NCI-H446 (cell line): ENCODE measurements at places on chromosomes 6 and 20.

DNA sequence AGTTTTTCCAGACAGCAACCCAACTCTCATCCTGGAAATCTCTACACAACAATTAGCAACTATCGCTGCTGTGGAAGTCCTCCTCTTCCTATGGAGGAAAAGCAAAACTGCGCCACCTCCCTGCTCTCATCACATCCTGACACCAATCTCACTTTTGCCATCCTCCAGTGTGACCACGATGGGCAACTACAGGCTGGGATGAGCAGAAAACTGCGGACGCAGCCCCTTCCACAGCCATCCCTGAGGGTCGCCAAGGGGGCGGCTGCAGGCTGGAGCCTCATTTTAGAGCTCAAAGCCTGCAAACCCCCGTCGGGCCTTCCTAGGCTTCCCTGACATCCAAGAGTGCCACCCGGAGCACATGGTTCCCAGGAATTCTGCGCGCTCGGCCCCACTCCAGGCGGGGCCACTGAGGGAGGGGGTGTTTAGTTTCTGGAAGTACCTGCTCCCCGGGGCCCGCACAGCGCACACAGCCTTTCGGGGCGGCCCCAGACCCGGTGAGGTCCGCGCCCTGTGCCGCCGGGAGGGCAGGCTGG is 1.2 kb downstream of the TCFL5 start:
- no peak for DNase-seq

DNA sequence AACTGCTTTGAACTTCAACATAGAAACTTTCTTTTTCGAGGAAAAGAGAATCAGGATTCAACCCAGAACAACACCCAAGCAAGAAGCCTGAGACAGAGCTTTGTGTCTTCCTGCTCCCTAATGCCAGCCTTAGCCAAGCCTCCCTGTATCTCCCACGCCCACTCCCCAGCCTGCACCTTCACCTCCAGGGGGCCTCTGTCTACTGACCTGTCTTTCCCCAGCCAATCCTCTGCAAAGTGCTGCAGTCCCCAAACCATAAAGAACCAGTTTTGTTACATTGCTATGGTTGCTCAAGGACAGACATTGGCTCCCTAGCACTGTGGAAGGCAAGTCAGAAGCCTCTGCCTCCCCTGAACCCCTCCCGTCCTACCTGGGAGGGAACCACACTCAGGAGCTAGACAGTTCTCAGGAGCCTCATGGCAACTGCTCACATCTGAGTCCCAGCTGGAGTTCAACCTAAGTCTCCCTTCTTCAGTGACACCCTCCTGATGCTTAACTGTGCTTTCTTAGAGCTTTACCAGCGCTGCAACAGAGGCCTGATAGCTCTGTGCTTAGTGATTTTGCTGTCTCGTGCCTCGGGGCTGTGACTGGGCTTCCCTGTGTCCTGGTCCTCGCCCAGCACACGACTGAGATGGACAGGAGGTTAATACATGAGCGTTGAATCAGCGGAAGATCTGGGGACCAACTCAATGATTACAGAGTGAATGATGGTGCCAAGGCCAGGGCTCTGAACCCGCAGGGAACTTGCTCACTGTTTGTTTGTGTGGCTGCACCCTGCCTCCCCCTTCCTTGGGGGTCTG is 101.5 kb upstream of the DUSP22 start:
- DNase-seq, result no peak

GRCh38 chr6:154605882-154606370 is 95.4 kb upstream of the CNKSR3 start:
- no peak for DNase-seq

GRCh38 chr6:82085701-82086100 is 161.8 kb downstream of the IBTK start:
- no peak for DNase-seq

- DNase-seq, result no peak
Measured at GRCh38 chr6:1347161-1347560, 35.3 kb downstream of the FOXQ1 start.

DNA sequence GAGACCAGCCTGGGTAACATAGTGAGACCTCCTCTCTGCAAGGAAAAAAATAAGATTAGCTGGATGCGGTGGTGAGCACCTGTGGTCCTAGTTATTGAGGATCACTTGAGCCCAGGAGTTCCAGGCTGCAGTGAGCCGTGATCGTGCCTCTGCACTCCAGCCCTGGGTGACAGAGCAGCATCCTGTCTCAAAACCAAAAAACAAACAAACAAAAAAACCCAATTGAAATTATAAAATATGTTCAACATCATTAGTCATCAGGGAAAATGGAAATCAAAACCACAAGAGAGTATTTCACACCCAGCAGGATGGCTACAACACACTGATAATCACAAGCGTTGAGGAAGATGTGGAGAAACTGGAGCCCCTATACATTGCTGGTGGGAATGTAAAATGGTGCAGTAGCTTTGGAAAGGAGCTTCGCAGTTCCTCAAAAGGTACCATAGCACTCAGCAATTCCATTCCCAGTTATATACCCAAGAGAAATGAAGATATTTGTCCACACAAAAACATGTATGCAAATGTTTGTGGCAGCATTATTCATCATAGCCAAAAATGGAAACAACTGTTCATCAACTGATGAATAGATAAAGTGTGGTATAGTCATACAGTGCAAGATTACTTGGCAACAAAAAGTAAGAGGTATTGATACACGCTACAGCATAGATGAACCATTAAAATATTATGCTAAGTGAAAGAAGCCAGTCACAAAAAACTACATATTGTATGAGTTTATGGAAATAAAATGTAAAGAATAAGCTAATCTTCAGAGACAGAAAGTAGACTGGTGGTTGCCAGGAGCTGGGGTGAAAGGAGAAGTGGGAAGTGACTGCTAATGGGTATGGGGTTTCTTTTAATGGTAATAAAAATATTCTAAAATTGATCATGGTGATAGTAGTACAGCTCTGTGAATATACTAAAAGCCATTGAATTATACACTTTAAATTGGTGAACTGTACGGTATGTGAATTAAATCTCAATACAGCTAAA is 38.7 kb upstream of the RIPOR2 start:
- DNase-seq, result no peak

GRCh38 chr6:96909811-96910210 is 12.1 kb upstream of the NDUFAF4 start:
- no peak for DNase-seq

DNA sequence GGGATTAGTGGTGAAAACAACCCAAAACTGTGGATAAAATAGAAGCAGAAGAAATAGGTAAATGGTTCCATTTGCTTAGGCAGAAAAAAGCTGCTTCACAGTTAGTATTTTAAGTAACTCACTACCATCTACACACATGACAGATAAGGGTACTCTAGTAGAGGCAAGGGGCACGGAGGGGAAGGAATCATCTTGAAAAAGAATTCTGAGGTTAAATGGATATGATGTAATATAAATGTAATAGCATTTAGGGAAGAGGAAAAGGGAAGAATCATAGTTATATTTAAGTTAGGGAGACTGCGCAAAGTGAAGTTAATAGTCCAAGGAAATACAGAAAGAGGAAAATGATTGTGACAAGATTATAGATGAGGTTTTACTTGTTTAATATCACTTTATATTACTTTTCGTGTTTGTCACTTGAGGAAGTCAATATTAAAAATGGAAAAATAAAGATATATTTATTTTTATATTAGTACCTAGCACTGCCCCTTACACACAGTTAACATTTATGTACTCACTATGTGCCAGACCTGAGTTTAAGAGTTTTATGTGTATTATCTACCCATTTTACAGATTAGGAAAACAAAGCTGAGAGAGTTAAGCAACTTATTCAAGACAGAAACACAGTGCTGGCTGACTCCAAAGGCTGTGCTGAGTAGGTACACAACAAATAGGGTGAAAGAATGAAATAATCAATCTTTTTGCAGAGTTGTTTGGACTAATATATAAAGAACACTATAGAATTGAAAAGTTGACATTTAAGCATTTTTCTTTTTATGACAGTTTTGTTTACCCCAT is 128.1 kb downstream of the REV3L start:
- DNase-seq, result no peak

DNA sequence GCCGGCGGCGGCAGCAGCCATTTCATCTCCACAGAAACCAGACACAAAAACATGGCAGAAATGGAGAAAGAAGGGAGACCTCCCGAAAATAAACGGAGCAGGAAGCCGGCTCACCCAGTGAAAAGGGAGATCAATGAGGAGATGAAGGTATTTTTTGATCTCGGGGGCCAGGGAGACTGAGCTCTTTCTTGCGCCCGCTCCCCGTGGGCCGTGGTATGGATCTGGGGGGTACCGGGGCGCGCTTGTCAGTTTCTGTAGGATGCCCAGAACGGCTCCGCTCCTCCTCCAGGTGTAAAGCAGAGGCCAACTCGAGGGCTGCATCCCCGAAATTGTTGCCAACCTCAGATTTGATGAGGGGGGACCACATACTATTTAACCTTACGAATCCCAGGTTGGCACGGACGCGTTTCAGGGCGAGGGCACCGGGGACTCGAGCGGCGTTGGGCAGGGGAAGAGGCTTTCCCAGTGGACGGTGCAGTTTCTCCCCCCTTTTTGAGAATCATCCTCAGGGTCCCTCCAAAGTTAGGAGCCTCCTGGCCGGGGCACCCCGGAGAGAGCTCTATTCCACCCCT is 735 bp downstream of the SOBP start:
- DNase-seq, result no peak

DNA sequence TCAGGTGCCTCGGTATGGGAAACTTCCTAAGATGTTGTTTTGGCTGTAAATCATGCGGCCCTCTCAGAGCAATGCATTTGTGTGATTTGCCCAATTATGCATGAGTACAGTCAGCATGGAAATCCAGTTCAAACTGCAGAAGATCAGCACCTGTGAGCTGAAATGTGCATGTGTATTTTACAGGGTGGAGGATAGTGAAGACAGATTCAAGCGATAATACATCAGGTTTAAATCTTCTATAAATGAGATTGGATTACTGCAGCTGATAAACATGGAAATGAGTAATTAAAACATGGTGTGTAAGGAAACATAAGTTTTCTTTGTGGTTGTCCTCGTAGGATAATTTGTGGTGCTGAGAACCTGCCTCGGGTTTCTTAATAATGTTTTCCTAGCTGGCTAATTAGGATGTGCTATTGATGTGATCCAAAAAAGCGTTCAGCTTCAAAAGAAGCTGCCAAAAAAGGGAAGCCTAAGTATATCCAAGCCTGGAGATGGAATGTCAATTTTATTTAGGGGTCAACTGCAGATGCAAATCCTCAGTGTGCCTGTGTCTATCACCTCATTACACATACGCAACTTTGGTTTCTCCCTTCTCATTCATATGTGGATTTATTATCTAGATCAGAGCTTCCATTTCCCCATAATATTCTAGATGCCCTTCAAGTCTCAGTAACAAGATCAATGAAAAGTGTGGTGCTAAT is 117.1 kb upstream of the CCDC28A start:
- no peak for DNase-seq

GRCh38 chr6:98530732-98531131 is 303.6 kb upstream of the POU3F2 start:
- no peak for DNase-seq

GRCh38 chr20:13839421-13840092 is 54.7 kb downstream of the NDUFAF5 start:
- DNase-seq, result no peak

- peak; percentile 79 for DNase-seq
Measured at GRCh38 chr6:123415844-123416468, 220.8 kb downstream of the TRDN start.

GRCh38 chr20:47927944-47928343 is 142.7 kb upstream of the SULF2 start:
- DNase-seq, result no peak

- DNase-seq, result no peak
Measured at GRCh38 chr20:47285189-47285588, 71.3 kb downstream of the ZMYND8 start.

DNA sequence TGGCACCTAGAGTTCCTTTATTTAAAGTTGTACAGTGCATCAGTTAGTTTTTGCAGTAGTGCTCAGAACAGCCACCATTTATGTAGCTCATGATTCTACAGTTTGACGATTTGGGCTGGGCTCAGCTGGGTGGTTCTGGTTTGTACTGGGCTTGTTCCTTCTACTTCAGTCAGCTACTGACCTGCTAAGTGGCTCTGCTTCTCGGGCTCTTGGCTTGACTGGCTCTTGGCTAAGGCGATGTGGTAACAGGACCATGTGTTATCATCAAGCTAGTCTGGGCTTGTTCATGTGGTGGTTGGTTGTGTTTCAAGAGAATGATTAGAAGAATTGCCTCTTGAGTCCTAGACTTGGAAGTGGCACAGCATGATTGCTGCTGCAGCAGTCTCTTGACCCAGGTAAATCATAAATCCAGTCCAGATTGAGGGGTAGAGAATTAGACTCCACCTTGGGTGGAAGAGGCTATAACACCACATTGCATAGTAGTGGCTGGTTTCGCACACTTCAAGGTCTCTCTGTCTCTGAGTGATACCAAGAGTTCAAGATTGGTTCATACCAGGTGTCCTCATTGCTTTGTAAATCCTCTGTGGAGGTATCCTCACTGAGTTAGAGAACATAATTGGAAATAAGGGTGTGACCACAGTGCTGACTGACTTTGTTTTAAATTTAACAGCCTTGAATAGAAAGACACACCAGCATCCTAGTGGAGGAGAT is 253.0 kb downstream of the ARID1B start:
- no peak for DNase-seq

DNA sequence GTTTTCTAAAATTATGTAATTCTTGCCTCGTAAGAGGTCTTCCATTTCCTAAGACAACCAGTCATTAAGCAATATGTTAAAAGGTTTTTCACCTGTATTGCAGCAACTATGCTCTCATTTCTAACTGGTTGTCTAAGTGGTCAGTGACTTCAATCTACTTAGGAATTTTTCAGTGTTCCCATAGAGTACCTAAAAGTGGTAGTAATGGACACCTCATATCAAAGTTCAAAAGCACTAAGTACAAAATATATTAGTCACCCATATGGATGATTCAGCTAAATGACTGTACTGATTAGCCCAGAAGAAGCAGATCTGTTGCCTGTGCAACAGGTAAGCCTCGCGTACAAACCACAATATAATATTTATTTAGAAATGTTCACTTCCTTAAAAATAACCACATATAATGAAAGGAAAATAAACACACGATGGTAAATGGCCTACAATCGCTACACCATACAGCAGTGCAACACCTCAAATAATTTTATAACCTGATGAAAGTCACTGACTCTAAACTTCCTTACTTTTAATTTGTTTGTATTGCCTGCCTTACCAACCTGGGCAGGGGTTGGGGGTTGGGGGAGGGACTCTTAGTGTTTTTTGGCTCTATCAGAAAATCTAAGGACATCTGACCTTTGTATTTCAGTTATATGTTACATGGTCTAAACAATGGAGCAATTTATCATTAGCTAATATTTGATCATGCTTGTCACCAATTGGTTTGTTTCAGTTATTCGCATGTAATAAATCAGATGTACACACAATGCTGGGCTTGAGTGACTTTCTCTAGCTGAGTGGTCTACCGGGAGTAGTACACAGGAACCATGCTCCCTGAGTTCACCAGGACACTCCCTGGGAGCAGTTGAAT is 105.9 kb downstream of the HIVEP2 start:
- no peak for DNase-seq

GRCh38 chr20:59103573-59103972 is 60.0 kb upstream of the ZNF831 start:
- no peak for DNase-seq

GRCh38 chr20:38143646-38144554 is 21.2 kb downstream of the TGM2 start:
- DNase-seq, result no peak
